ENCODE measurements at places on chromosomes 1 and 21. TPM values are rescaled to one million over a fixed set of nuclear protein-coding genes. Genes with fewer than 3 reads are reported as not detected.
A peak's percentile ranks its signal among the peaks of the same experiment; 100 is the strongest.

- H3K4me3 ChIP-seq, result no peak overlapping the region
- no peak overlapping the region for H3K27ac ChIP-seq
- H3K36me3 ChIP-seq, result no peaks in the 10 kb centered on the region
- peaks cover 40% of the 10 kb centered on the region for H3K4me1 ChIP-seq
- H3K27me3 ChIP-seq, result no peaks in the 10 kb centered on the region
- DNase-seq, result no peak
Observed at GRCh38 chr1:155984341-155984740, 6.0 kb upstream of the ARHGEF2 start.

GRCh38 chr1:39332291-39332690 is 127.8 kb downstream of the MACF1 start:
- H3K4me3 ChIP-seq, result no peak overlapping the region

GRCh38 chr21:34217263-34217662 is 143.9 kb downstream of the MRPS6 start:
- no peaks in the 10 kb centered on the region for H3K4me1 ChIP-seq
- no peak overlapping the region for H3K27ac ChIP-seq
- DNase-seq, result no peak
- H3K27me3 ChIP-seq, result no peaks in the 10 kb centered on the region
- no peak overlapping the region for H3K4me3 ChIP-seq

DNA sequence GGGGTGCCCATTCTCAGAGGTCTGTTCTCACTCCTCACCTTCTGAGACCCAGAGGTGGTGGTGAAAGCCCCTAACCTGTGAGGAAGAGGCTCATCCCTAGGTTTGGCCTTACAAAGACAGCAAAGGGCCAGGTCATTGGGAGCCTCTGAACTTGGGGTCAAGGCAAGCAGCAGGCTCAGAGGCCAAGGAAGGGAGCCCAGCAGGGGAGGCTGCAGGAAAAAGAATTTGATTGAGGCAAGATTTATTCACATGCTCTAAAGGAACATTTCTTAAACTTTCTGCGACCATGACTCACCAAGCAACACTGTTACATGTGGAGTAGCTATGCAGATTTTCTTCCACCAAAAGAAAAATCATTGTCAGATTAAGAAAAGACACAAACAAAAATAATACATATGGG is 132.5 kb upstream of the SYT6 start:
- no peak overlapping the region for H3K4me3 ChIP-seq
- no peak for DNase-seq
- peaks cover 9% of the 10 kb centered on the region for H3K4me1 ChIP-seq
- no peak overlapping the region for H3K27ac ChIP-seq
- H3K27me3 ChIP-seq, result no peaks in the 10 kb centered on the region

DNA sequence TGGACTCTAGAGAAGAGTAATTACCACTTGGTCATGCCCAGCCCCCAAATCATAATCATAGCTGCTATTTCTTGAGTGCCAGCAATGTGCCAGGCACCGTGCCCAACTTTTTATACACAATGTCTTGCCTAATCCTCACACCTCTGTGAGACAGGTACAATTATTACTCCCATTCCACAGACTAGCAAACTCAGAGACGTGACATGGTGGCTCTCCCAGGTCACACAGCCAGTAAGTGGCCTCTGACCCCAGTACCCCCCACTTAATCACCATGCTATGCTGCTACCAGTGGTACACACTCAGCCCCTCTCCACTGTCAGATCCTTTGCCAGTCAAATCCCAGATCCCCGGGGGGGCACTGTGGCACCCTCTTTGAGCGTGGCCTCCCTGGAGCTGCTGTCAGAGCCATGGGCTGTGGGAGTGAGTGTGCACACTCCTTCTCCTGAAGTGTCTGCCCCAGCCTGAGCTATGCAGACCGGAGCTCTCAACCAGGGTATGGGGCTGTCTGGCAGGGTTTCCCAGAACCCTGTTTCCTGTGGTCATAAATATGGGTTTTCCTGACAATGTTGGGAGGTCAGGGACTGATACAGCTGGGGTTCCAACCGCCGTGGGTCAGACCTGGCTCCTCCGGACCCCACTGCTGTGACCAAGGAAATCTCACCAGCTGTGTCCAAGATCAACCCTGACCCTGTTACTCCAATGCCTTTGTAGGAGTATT is 51.8 kb downstream of the LACTBL1 start:
- H3K36me3 ChIP-seq, result no peaks in the 10 kb centered on the region
- no peak for DNase-seq
- no peak overlapping the region for H3K4me3 ChIP-seq
- no peak overlapping the region for H3K27ac ChIP-seq
- no peaks in the 10 kb centered on the region for H3K4me1 ChIP-seq
- peaks cover 10% of the 10 kb centered on the region for H3K27me3 ChIP-seq

GRCh38 chr1:13664451-13664850 is 35.5 kb upstream of the PRDM2 start:
- H3K27me3 ChIP-seq, result no peaks in the 10 kb centered on the region
- H3K4me1 ChIP-seq, result peaks cover 4% of the 10 kb centered on the region
- H3K36me3 ChIP-seq, result peaks cover under 1% of the 10 kb centered on the region
- H3K27ac ChIP-seq, result no peak overlapping the region
- no peak overlapping the region for H3K4me3 ChIP-seq

- DNase-seq, result no peak
- H3K27me3 ChIP-seq, result no peaks in the 10 kb centered on the region
- peaks cover 2% of the 10 kb centered on the region for H3K36me3 ChIP-seq
- no peak overlapping the region for H3K27ac ChIP-seq
- peaks cover 3% of the 10 kb centered on the region for H3K4me1 ChIP-seq
Observed at GRCh38 chr21:45160198-45160597, 85.8 kb downstream of the ADARB1 start.

DNA sequence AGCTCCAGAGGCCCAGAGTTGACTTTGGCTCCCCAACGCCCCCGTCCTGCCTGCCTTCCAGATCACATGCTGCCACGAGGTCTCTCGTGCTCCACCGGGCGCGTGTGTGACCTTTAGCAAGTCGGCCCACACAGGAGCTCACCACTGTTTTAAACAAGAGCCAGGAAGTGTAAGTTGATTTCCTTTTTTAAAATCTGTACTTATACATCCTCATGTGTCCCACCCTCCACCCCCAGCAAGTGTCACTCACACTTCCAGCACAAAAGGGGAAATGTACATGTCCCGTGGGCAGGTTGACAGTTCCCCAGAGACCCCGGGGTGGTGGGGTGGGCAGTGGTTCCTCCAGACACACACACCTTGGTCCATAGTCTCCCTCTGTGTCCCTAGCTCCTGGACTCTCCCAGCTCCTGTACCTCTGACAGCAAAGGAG is 84.4 kb downstream of the STUM start:
- no peaks in the 10 kb centered on the region for H3K27me3 ChIP-seq
- H3K4me3 ChIP-seq, result no peak overlapping the region
- peaks cover 20% of the 10 kb centered on the region for H3K36me3 ChIP-seq
- peaks cover 57% of the 10 kb centered on the region for H3K4me1 ChIP-seq
- DNase-seq, result peak; percentile 60

GRCh38 chr1:15966956-15967344 is 9.0 kb downstream of the ZBTB17 start:
- H3K4me3 ChIP-seq, result no peak overlapping the region
- no peaks in the 10 kb centered on the region for H3K27me3 ChIP-seq
- H3K36me3 ChIP-seq, result peaks cover 31% of the 10 kb centered on the region
- no peak for DNase-seq
- peaks cover 80% of the 10 kb centered on the region for H3K4me1 ChIP-seq

- no peak overlapping the region for H3K27ac ChIP-seq
- H3K4me1 ChIP-seq, result peaks cover 10% of the 10 kb centered on the region
- H3K27me3 ChIP-seq, result peaks cover 6% of the 10 kb centered on the region
- no peak overlapping the region for H3K4me3 ChIP-seq
- no peaks in the 10 kb centered on the region for H3K36me3 ChIP-seq
Observed at GRCh38 chr1:232669981-232670747, 40.2 kb upstream of the SIPA1L2 start.

DNA sequence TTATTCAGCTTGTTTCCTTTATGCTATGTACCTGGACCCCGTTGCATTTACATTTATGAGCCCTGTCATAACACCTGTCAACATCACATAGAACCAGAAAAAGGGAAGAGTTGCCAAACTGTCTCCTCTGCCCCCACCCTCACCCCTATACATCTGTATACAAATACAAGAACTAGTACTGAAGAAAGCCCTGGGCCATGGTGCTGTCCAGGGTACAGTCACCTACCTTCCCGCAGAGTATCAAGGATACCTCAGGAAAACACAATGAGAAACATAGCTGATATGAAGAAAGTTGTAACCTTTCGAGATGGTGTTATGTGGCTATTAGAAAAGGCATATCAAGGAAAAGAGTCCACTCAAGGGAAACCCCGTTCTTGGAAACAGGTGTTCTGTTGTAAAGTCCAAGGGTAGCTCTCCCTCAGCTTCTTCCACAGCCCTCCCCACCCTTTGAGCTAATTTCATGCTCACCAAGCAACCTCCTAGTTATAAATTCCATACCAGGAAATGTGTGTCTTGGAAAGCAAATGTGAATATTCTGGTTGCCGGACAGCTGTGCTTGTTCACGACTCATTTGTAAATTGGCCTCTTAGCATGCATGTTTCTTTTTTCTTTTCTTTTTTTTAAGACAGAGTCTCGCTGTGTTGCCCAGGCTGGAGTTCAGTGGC is 16.7 kb upstream of the AVPR1B start:
- H3K36me3 ChIP-seq, result no peaks in the 10 kb centered on the region
- no peak overlapping the region for H3K4me3 ChIP-seq
- H3K27me3 ChIP-seq, result peaks cover 15% of the 10 kb centered on the region
- DNase-seq, result no peak
- H3K27ac ChIP-seq, result no peak overlapping the region

DNA sequence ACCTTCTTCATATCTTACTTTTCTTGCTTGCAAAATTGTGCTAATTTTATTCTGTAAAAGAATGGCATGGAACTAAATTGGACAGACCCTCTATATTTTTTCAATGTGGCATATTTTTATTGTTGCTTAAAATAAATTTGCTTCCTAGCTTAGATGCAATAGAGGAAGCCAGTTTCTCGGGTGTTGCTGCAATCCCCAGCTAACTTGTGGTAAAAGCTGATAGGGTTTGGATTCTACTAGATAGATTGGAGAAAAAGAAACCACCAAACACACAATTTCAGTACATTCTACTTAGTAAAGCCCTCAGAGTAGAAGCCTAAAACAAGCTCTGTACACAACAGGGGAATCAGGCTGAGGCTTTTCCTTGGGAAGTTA is 49.5 kb upstream of the GCLM start:
- H3K4me1 ChIP-seq, result no peaks in the 10 kb centered on the region
- H3K36me3 ChIP-seq, result peaks cover 6% of the 10 kb centered on the region
- no peak for DNase-seq
- no peak overlapping the region for H3K27ac ChIP-seq

DNA sequence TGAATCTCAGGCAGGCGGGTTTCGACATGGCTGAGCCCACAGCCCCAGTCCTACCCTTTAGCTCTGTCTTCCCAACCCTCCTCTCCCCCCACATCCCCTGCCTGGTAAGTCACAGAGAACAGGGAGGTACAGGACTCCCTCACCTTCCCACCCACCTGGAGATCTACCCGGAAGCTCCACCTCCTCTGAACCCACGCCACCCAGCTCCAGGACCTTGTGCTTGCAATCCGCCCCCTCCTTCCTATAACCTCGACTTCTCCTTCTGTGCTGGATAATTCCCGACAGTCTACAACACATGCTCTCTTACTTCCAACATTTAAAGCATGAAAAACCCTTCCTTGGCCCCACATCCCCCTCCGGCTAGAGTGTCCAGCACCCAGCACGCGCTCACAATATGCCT is 22.3 kb downstream of the KIF17 start:
- no peaks in the 10 kb centered on the region for H3K36me3 ChIP-seq
- H3K4me1 ChIP-seq, result peaks cover 6% of the 10 kb centered on the region
- no peak overlapping the region for H3K4me3 ChIP-seq
- H3K27me3 ChIP-seq, result peaks cover 6% of the 10 kb centered on the region

DNA sequence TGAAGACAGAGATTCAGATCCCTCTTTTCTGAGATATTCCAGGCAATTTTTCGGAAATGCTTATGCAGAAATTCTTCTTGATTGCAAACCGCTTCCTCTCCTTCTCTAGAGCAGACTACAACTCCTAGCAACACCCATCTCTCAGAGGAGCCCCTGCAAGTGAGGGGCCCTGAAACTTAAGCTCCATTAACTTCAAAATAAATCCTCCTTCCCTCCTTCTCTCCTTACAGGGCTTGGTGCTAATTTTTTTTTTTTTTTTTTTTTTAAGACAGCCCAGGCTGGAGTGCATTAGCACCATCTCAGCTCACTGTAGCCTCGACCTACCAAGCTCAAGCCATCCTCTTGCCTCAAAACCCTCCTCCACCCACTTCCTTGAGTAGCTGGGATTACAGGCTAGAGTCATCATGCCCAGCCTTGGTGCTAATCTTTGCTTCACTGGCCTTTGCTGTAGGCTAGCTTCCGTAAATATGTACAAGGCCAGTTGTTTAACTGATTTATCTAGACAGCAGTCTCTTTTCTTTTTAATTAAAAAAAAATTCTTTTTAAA is 30.2 kb upstream of the SFPQ start:
- H3K4me1 ChIP-seq, result no peaks in the 10 kb centered on the region
- H3K27ac ChIP-seq, result no peak overlapping the region
- no peak overlapping the region for H3K4me3 ChIP-seq
- peaks cover 4% of the 10 kb centered on the region for H3K27me3 ChIP-seq
- no peak for DNase-seq

- peaks cover 26% of the 10 kb centered on the region for H3K4me1 ChIP-seq
- no peak for DNase-seq
- H3K4me3 ChIP-seq, result no peak overlapping the region
- no peaks in the 10 kb centered on the region for H3K36me3 ChIP-seq
- H3K27ac ChIP-seq, result no peak overlapping the region
Observed at GRCh38 chr21:44294391-44295162, 5.3 kb upstream of the PFKL start.

- DNase-seq, result no peak
- peaks cover 4% of the 10 kb centered on the region for H3K27me3 ChIP-seq
- no peak overlapping the region for H3K4me3 ChIP-seq
- no peak overlapping the region for H3K27ac ChIP-seq
- no peaks in the 10 kb centered on the region for H3K4me1 ChIP-seq
Observed at GRCh38 chr1:37338658-37339057, 135.7 kb upstream of the ZC3H12A start.

GRCh38 chr1:155809088-155809487 is 47.9 kb downstream of the GON4L start:
- no peak overlapping the region for H3K27ac ChIP-seq
- H3K4me1 ChIP-seq, result peaks cover 2% of the 10 kb centered on the region
- H3K27me3 ChIP-seq, result no peaks in the 10 kb centered on the region
- H3K36me3 ChIP-seq, result peaks cover 23% of the 10 kb centered on the region
- no peak for DNase-seq

GRCh38 chr1:84959294-84959693 is 37.6 kb downstream of the MCOLN2 start:
- peak; percentile 81 for DNase-seq
- peaks cover 32% of the 10 kb centered on the region for H3K4me1 ChIP-seq
- H3K27me3 ChIP-seq, result no peaks in the 10 kb centered on the region
- H3K4me3 ChIP-seq, result no peak overlapping the region
- H3K27ac ChIP-seq, result peak overlapping the region; percentile 72

Gene KRTAP20-4
- not detected for total RNA-seq

Gene KAZN
- total RNA-seq, result 0.33 TPM

Gene KANK4
- total RNA-seq, result not detected

Gene NBPF6
- total RNA-seq, result 0.12 TPM

Gene PERM1
- not detected for total RNA-seq

Gene RAD54L
- 65.0 TPM for total RNA-seq

Gene ZNF683
- total RNA-seq, result not detected

Gene KIRREL1
- not detected for total RNA-seq

Gene TDRKH
- total RNA-seq, result 30.6 TPM

Gene PCP4
- not detected for total RNA-seq

Gene MMP23B
- total RNA-seq, result 1.1 TPM

Gene MATN1
- 0.34 TPM for total RNA-seq

Gene PTPN22
- total RNA-seq, result 45.7 TPM

Gene PKP1
- not detected for total RNA-seq

Gene AIRE
- total RNA-seq, result not detected

Gene ADAMTS1
- total RNA-seq, result not detected

Gene USH2A
- total RNA-seq, result not detected

Gene SUSD4
- total RNA-seq, result 0.83 TPM

Gene NUP210L
- total RNA-seq, result 0.05 TPM

Gene SPATA46
- total RNA-seq, result not detected

Data from activated CD4-positive, alpha-beta memory T cell treated with anti-CD3 and anti-CD28 coated beads for 36 hours (primary cell).